ENCODE measurements at places on chromosomes 6 and 20.

GRCh38 chr6:136324686-136325380, 35.2 kb upstream of the BCLAF1 start:
- no peak for DNase-seq

DNA sequence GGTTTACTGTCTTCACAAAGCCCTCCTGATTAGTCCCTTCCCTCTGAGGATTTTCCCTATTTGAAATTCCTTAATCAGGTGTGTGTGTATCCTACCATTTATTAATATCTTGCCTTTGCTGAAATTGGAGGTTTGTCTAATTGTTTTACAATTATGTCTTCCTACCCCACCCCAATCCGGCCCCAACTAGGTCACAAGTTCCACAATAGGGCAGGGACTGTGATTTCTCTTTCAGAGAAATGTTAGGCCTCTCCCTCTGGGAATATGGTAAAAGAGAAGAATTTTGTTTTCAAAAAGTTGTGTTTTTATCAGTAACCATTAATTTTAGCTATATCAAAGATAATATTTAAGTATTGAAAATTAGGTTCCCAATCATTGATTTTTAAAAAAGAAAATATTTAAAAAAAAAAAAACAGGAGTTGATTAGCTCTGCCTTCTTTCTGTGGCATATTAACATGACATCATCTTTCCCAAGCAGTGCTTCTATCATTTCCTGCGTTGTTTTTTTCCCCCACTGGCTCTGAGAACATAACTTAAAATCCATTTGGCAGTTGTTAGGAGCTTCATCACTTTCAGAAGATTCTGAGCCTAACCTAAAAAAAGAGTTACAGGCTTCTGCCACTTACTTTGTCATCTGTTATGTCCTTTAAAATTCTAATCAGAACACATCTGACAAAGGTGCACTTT, 36.1 kb downstream of the BLOC1S5 start:
- no peak for DNase-seq

- DNase-seq: no peak
These were observed 91.7 kb upstream of the AKAP12 start for GRCh38 chr6:151148111-151148510.

- no peak for DNase-seq
These were observed 1.5 kb downstream of the MTHFD1L start for GRCh38 chr6:150866991-150867501.

GRCh38 chr6:31814677-31815024, 432 bp downstream of the HSPA1L start:
- DNase-seq: peak; percentile 93

DNA sequence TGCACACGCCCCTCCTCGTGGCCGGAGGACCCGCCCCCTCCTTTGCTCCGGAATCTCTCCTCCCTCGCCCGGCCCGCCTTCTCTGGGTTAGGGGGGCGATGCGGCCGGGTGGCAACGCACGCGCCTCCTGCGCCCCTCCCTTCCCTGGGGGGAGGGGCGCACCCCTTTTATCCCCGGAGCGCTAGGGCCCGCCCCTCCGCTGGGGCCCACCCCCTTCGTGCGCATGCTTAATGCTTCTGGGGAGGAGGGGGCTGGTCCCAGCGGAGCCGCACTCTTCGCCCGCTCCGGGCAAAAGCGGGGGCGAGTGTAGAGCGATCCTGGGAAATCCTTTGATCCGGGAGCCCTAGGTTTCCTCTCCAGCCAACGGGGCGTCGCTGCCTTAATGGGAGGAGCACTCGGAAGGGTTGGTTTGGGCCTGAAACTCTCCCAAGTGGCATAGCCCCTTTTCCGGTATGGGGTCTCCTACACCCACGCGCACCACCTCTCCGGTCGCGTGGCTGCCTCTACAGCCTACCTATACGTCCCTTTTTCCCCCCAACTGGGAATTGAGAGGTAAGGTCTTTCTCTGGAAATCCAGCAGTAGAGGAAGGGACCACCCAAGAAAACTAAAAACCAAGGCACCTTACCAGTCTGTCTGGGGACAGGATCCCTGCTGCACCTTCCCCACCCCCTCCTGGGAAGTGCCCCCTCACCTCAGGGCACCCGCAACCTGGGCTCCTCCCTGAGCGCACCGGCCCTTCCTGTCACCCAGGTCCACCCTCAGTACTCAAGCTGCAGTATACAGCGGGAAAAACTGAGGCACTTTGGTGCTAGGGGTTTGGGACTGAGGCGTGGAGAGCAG, 2.1 kb downstream of the SOX12 start:
- DNase-seq: peak; percentile 77

DNA sequence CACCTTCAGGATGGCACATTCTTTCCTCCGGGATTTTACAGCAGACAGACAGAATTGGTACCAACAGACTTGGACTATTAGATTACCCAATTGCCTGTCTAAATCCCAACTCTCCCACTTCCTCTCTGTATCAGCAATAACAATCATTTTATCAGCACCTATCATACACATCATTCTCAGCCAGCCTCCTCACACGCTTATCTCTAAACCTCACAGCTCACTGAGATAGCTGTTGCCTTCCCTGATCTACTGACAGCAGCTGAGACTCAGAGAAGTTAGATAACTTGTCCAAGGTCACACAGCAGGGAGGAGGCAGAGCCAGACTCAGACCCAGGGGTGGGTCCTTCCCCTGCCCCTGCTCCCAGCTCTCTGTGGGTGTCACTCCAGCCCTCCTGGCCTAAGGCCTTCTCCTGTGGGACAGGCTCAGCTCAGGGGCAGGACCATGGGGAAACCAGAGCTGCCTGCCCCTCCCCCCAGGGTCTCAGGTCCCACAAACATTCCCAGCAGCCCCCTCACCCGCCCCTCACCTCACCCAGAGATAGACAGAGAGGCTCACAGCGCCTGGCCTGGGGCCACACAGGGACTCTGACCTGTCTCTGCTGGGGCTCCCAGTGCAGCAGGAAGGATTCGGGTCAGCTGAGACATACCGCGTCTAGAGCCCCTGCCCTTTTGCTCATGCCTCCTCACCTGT, 92.8 kb downstream of the GRM4 start:
- no peak for DNase-seq

DNA sequence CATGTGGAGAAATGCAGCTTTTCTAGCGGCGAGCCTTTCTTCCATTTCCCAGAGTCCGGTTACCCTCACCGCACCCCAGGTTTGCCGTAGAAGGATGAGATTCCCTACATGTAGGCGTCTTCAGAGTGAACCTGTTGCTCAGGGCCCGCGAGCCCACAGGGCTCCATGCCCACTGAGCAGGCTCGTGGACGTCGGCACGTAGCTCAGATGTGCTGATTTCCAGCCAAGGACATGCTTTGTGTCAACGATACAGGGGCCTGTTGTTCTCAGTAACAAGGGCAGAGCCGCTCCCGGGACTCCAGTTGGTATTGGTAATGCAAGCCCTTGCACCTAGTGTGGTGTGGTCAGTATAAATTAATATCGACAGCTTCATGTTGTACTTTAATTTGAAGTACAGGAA, 159.6 kb downstream of the MTHFD1L start:
- DNase-seq: no peak

GRCh38 chr20:38193586-38194105, 28.6 kb upstream of the TGM2 start:
- no peak for DNase-seq

DNA sequence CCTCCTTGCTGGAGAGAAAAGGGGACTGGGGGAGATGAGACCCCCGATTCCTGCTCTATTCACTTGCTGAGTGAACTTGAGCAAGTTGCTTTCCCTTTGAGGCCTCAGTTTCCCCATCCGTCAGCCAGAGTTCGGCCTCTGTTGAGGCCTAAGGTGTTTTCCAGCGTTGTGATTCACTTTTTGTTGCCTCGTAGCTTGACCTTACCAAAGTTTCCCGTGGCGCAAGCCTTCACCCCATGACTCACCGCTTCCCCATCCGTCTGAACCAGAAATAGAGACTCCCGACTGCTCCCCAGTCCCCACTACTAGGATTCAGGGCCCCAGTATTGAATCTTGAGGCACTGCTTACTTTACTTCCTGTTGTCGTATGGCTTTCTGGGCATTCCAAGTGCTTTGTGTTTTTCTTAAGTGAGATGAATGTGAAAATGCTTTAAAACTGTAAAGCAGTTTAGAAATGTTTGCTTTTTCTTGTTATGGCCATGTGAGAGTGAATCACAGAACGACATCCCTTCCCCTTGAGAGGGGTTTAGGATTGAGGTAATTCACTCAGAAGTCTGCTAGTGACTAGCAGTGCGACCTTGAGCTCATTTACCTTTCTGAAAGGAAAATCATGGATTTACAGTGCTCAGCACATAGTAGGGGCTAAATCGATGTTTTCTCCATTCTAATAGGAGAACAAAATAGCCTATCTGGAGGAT, 1.2 kb downstream of the CHMP4B start:
- DNase-seq: no peak

- DNase-seq: no peak
These were observed 328.9 kb downstream of the TAF4 start for GRCh38 chr20:61736751-61737310.

DNA sequence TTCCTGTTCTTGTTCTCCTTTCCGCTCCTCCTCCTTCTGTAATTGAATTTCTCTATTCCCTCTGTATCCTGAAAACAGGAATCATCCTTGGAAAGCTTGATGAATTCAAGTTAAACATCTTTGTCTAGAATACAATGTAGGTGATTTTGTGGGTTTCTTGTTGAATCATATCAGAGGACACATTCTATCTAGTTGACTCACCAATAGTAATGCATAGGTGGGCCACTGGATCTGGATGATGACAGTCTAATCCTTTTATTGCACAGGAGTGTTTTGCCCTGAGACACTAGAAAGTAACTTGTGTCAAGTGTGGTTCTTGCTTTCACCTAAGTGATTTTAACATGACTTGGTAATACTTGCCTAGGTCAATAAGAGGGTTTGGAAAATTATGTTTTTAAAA, 164.3 kb downstream of the RFPL4B start:
- no peak for DNase-seq

DNA sequence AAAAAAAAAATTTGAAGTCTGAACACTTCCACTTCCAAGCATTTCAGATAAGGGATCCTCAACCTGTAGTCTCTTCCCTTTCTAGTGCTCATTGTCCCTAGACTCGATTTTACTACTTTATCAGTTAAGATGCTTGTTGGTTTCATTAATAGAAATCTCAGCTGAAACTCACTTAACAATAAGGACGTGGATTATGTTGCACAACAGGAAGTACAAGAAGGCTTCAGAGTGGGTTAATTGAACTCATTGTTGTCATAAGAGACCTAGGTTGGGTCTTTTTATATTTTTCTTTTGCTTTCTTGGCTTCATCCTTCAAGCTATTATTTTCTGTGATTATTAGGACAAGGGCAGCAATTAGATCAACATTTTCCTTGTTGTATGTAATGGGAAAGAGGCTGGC, 175.2 kb downstream of the CDKAL1 start:
- no peak for DNase-seq

DNA sequence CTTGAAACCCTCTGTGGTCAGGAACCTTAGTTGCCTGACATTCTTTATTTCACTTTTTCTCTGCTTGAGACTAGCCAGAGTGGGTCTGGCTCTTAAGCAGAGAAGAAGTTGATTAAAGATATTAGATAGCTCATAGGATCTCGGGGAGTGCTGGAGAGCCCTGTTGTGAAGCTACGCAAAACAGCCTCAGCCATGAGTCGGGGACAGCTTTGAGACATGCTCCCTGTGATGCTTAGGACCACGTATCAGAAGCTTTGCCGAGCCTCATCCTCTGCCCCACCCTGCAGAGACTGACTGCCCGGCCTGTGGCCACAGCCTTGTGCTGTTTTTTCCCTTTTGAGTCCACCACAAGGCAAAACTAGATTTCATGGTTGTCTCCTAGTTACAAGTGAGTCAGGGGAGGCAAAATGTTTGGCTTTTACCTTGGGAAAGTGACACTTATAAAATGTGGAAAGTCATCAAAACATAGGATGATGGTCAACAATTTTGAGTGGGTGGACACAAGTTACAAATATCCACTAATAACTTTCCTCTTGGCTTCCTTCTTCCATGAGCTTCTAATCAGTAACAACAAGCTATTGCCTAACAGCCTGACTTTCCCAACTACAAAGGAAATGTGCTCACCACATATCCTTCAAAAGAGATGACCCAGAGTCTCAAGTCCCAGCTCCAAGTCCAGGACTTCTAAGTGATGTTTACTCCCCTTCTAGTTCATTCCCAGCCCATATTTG, 108.4 kb downstream of the JAG1 start:
- no peak for DNase-seq

DNA sequence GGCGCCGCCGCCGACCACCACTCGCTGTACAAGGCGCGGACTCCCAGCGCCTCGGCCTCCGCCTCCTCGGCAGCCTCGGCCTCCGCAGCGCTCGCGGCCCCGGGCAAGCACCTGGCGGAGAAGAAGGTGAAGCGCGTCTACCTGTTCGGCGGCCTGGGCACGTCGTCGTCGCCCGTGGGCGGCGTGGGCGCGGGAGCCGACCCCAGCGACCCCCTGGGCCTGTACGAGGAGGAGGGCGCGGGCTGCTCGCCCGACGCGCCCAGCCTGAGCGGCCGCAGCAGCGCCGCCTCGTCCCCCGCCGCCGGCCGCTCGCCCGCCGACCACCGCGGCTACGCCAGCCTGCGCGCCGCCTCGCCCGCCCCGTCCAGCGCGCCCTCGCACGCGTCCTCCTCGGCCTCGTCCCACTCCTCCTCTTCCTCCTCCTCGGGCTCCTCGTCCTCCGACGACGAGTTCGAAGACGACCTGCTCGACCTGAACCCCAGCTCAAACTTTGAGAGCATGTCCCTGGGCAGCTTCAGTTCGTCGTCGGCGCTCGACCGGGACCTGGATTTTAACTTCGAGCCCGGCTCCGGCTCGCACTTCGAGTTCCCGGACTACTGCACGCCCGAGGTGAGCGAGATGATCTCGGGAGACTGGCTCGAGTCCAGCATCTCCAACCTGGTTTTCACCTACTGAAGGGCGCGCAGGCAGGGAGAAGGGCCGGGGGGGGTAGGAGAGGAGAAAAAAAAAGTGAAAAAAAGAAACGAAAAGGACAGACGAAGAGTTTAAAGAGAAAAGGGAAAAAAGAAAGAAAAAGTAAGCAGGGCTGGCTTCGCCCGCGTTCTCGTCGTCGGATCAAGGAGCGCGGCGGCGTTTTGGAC, 2.0 kb downstream of the SOX4 start:
- no peak for DNase-seq

GRCh38 chr6:139378882-139379341, 4.5 kb upstream of the CITED2 start:
- DNase-seq: no peak

DNA sequence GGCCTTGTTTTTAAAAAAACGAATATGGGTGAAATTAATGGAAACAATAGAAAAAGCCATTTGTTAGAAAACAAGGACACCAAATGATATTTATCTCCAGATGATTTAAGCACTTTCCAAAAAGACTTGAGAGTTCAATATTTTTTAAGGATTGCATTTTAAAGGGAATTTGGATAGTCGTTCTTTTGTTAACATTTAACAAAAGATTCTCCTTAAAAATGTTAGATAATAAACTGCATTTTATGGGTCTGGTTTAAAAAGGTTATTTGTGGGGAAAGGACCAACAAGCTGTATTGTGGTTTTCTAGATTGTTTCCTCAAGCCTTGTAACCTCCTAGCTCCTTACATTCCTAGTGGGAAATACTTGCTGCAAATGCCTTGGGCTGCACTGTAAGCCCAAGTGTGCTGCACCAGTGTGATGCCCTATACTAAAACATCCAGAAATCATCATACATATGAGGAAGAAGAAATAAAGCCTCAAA, 1.5 kb upstream of the PHIP start:
- DNase-seq: no peak

GRCh38 chr20:35180266-35180665, 8.4 kb downstream of the PROCR start:
- DNase-seq: no peak

GRCh38 chr6:35833536-35833935, 28.4 kb downstream of the LHFPL5 start:
- no peak for DNase-seq

- no peak for DNase-seq
These were observed 478.2 kb downstream of the CD83 start for GRCh38 chr6:14595751-14596150.

Measured in hypothalamus (tissue), 51 donors.